ENCODE measurements at places on chromosomes 1 and 21.
A peak's percentile ranks its signal among the peaks of the same experiment; 100 is the strongest.

DNA sequence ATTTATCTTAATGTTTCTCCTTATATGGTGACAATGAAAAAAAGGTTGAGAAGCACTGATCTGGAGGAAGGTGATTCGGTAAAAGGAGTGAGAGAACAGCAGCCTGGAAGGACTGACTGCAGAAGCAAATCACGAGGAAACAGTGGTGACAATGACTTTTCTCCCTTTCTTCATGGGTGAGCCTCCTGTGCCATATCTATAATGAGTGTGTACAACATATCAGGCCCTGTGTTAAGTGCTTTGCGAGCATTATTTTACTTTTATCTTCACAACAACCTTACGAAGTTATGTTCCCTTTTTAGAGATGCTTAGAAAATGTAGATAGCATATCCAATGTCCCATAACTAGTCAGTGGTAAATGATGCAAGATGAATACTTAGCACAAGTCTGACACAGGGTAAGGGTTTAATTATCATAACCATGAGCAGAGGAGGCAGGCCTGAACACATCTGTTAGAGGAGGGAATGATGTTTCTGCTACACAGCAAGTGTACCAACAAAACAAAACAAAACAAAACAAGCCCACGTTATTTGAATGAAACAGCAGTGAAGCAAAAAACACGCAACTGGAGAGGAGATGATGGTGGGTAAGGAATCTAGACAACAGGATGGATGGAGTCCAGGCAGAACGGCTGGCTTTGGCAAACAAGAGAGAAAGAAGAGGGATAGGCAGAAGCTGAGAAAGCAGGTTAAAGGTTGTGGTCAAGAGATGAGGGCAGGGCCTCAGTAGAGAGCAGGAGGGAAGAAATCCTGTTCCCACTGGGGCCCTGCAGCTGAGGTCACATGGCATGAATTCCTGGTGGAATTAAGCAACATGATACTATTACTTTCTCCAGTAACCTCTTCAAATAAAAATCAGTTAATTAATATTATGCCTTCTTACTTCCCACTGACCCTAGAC is 29.6 kb downstream of the GNG12 start:
- DNase-seq, result no peak

- no peak for DNase-seq
Measured at GRCh38 chr1:202276920-202277319, 64.8 kb downstream of the UBE2T start.

DNA sequence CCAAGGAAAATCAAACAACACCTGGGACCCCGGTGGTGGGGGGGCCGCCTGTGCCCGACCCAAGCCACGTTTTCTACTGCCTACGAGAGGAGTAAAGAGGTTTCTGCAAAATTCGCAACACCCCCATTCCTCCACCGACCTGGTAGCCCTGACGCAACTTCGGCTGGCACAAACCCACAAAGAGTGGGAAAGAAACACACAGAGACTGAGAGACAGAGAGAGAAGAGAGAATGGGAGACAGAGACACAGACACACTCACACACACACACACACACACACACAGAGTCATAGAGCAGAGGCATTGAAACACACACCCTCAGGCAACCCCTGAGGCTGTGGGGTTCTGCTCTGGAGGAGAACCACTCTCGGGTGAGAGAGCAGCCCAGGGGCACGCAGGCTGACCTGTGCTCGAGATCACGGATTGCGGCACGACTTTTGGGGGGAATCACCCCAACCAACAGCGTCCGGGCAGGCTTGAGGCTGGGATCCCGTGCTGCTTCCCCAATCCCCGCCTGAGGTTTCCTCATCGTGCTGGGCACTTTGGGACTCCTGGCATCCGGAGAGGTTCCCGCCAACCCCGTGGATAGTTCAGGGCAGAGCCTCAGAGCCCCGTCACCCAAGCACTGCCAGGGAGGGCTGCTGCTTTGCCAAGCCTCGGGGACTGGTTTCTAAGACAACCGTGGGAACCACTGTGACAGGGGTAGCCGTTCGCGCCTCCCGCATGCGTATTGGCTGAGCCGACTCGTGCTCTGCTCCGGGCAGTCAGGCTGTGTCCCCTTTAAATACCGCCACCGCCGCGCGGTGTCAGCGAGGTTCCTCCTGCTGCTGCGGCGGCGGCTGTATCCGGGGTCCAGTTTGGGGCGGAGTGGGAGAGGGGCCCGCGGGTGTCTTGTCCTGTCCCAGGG is 682.4 kb upstream of the TPTE start:
- DNase-seq, result no peak

GRCh38 chr1:2650967-2651645 is 18.3 kb upstream of the MMEL1 start:
- no peak for DNase-seq

DNA sequence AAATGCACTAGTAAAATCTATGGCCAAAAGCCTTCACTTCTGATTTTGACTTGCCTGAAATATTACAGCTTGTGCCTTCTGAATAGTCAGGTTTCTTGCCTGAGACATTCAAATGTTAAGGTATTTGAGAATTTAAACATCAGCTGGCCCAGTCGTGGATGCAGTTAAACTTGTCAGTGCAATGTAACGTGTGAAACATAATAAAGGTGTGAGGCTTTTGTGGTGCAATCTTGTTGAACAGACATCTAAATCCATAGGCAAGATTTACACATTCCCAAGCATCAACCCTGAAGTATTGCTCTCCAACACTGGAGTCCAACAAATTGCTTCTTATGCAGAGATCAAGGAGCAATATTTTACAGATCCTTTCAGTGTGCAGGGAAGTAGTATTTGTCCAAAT is 4.4 kb downstream of the CCN1 start:
- DNase-seq, result no peak

DNA sequence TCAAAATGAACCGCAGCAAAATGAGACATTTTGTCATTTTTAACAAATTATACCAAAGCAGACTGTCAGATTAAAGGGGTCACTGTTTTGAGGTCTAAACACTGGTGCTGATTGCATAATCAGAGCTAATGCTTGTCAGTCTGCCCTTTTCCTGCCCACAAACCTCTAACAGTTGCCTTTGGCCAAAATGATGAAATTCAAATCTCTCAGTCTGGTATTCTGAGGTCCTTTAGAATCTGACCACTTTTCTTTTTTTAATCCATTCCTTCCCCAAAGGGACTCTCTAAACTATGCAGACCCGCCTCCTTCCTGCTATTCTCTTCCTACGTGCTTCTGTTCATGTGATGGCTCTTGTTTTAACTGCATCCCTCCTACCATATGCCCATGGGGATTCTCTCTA is 145.2 kb upstream of the SPATA6 start:
- DNase-seq, result no peak

DNA sequence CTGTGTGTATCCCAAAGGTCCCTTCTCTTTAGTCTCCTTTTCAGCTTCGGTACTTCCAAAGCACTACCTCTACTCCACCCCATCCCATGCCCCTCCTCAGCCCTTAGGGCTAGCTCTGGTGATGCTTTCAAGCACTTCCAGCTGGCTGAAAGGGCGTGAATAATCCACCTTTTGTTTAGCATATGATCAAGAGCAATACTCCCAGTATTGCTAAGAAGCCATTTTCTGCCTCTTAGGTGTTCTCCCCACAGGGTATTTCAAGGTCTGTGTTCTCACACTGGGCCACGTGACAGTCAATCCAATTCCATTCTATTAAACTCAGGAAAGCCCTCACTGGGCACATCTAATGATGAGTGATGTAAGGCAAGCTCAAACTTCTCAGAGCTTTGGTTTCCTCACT is 298.5 kb upstream of the PROX1 start:
- DNase-seq, result no peak

DNA sequence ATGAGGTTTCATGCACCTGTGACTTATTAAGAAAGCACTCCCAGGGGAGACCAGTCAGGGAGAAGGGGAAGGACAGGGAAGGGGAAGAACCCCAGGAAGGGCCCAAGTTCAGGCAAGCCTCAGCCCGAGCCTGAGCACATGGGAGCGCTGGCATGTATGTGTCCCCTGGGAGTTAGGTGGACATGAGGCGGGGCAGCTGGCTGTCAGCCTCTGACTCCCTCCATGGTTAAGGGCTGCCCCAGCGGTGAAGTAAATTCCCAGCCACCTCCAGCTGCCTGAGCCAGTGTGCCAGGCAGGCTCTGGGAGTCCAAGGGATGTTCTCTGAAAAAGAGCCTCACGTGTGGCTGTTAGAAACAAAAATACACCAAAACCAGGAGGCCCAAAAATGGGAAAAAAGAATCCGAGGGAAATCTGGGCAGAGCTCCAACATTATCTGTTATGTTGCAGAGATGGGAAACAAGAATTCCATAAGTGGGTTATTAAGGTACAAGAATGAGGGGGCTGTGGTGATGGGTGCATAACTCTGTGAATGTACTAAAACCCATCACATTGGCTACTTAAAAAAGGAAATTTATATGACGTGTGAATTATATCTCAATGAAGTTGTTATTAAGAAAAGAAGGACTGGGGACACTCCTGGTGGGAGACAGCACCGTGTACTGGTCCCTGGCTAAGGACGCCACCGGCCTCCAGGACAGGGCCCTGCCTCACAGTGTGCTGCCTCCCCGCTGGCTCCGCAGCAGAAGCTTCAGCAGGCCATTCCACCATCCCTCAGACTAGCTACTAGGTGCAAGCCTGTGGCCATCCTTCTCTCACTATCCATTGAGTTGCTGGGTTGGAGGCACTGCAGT is 18.7 kb downstream of the DMRTB1 start:
- DNase-seq, result no peak

DNA sequence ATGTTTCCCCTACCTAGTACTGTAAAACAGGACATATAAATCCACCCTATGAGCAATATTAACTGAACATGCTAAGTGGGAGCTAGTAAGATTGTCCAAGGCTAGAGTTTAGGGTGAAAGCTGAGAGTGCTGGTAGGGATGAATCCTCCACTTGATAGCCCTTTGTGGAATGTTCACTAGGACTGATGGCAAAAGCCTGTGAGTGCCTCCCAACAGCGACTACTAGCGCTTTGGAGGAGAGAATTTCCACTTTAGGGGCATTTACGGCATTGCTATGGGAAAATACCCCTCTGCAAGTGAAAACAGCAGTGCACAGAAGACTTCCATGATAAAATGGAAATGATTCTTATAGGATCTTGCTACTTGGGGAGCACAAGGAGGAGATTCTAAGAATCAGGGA is 35.9 kb downstream of the CFHR5 start:
- no peak for DNase-seq

DNA sequence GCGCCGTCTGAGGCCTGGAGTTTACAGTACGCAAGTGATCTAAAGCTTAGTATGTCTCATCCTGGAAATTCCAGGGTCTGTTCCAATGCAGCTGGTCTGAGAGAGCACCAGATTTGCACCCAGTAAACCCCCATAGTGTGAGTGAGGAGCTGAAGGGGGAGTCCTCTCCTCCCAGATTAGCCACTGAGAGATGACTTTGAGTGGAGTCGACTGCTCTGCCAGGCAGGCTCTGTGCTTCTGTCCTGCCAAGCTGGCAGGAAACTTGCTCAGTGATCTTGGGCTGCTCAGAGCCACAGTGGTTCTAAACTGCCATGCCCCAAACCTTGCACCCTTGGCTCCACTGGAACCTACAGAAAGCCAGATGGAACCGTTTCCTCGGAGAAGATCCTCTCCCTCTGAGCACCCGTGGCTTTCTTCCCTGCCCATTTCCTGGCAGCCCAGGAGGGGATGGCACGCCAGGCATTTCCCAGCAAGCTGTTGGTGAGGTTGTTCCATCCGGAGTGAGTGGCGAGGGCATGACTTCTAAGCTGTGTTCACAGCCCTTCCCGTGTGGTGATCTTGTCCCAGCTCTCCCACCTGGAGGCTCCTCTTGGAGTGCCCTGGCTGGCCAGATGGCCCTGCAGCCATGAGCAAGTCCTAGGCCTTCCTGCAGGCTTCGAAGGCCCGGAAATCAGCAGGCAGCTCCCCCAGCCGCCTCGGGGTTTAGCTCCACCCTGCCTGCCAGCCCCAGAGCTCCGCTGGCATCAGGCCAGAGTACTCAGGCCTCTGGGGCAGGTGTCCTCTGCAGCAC is 125.9 kb upstream of the VAMP3 start:
- no peak for DNase-seq

GRCh38 chr21:36710729-36711048 is 11.8 kb downstream of the SIM2 start:
- no peak for DNase-seq

DNA sequence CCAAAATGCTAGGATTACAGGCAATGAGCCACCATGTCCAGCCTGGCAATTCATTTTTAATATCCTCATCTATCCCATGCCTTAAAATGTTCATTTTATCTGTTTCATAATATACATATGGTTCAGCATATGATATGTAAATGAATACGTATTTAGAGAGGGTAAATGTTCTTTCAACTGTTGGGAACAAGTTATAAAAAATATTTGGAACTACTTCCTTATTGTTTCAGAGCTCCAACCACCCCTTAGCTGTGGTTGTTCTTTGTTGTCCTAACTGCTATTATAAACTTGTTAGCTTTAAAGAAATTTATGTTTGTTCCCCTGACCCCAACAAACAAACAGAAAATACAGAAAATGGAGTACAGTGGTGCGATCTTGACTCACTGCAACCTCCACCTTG is 14.5 kb downstream of the MCOLN2 start:
- DNase-seq, result no peak

DNA sequence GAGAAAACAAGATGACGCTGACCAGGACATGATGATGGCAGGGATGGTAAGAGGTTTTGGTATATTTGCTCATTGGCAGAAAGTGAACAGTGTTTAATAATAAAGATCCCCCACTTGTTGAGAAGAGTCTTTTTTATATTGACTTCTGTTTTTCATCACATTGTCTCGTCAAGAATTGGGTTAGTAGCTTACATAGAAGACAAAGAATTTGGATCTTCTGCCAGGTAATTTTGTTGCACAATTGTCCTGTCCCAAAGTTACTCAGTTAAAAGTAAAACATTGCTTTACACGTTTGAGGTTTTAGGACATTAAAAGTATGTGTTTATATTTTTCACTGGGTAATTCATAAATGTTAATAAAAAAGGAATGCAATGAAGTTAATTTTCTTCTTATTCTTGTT is 48.3 kb upstream of the LAMC2 start:
- DNase-seq, result no peak

- peak; percentile 70 for DNase-seq
Measured at GRCh38 chr1:11858968-11859871, 475 bp upstream of the NPPB start.

DNA sequence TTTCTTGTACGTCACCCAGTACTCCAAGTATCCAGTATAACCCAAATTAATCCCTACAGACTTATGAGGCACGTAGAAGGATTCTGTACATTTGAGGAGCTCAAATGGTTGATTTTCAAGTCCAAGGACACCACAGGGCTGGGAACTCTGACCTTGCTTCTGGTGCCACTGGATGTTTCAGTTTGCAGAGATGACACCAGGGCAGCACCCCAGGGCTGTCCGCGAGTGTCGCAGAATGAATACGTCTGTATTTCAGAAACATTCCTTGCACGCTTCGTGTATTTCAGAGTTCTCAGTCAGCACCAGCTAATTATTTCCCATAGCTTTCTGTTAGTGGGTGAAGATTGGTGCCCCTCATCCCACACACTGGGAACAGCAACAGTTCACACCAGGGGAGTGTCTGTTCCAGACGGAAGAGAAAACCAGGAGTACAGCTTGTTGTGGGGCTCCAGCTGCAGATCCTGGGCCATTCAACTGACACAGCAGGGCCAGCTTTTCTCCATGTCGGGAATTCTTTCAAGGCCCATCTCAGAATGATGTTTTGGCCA is 159.2 kb downstream of the RHOU start:
- no peak for DNase-seq
